ENCODE measurements at places on chromosomes 2 and 18.

GRCh38 chr2:234969306-234970098 is 17.7 kb downstream of the SH3BP4 start:
- no peak for DNase-seq

DNA sequence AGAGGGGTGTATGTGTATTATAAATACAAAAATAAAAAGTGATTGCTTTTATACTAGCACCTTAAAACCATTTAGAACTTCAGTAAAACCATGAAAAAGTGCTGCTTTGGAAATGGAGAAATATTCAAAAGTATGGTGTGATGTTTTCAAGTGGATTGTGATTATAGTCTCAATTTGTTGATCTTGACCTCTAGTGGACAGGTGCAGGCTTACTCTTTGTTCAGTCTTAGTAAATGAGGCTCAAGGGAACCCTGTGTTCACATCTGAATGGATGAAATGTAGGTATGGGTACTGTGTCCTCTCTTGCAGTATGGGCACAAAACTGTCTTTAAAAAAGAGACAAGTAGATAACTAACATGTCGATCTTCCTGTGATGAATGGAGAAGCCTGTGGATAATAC is 145.8 kb downstream of the MCFD2 start:
- no peak for DNase-seq

- no peak for DNase-seq
Measured at GRCh38 chr2:236180831-236181453, 12.8 kb upstream of the GBX2 start.

DNA sequence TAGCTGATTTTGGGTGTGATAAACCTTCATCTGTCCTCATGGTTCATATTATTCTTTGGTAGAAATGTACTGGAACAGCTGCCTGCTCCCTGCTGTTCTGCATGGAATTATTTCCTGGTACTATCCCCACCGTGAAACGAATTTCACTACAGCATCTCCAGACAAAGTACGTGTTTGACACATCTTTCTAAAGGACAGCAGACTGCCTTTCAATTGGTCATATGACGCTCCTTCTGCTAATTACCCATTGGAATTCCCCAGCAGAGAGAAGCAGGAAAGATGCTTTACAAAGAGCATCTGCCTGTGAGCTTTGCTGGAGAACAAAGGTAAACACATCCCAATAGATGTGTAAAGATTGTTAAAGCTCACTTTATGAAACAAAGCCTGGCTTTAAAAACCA is 4.4 kb upstream of the RFX8 start:
- DNase-seq = no peak

- DNase-seq = no peak
Measured at GRCh38 chr18:25533218-25533617, 181.3 kb upstream of the ZNF521 start.

DNA sequence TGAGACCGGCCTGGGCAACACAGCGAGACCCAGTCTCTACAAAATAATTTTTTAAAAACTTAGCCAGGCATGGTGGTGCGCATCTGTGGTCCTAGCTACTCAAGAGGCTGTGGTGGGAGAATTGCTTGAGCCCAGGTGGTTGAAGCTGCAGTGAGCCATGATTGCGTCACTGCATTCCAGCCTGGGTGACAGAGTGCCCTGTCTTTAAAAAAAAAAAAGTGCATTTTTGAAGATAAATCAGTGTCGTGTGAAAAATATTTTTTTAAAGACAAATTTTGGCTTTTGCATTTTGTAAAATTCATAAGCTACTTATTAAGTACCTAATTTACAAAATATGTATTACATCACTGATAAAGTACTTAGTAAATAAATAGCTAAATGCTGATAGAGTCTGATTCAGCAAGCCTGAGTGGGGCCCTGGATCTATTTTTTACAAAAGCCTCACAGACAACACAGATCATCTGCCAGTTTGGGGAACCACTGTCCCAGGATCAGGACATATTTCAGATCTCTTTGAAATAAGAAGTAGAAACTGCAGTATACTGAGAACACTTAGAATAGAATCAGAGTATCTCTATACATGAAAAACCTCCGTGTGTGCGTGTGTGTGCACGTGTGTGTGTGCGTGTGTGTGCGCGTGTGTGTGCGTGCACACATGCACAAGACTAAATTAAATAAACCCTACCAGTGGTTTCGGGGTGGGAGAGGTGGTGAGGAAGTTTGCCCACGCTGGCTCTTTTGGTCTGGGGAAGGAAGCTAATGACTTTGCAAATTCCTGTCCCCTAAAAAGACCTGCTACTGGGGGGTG is 61.6 kb downstream of the AAK1 start:
- no peak for DNase-seq

- DNase-seq = no peak
Measured at GRCh38 chr2:157769856-157770255, 106.3 kb downstream of the ACVR1 start.

DNA sequence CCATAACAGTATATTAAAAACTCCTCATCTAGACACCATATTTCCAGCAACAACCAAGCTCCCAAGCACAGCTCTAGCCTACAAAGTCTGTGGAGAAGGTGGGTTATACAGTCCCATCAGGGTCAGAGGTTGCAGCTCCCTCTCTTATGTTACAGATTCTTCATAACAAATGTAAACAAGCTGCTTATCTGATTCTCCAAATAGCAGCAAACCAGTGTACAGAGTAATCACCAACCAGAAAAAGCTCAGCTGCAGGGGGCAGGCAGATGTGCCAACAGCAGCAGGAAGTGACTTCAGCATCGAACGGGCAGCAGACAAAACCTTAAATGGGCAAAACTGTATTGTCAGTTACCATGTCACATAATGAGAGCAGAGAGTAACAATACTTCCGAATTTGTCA is 52.9 kb upstream of the NABP1 start:
- peak; percentile 27 for DNase-seq

DNA sequence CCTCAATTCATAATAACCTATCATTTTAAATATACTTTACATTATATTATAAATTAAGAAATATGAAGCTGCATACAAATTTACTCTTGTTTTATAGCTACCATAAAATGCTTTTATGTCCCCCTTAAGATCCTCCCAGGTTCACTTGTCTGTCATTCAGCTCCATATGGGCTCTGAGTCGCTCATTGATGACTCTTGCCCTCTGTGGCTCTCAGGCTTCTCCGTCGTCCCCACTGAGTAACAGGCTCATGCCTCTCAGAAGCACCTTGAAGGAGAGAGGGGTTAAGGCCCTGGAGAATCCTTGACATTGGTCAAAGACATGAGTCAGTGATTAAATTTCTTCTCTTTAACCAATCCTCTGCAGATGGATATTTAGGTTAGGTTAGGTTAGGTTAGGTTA is 6.2 kb upstream of the MCM6 start:
- no peak for DNase-seq

- no peak for DNase-seq
Measured at GRCh38 chr2:65957454-65957853, 477.5 kb upstream of the MEIS1 start.

DNA sequence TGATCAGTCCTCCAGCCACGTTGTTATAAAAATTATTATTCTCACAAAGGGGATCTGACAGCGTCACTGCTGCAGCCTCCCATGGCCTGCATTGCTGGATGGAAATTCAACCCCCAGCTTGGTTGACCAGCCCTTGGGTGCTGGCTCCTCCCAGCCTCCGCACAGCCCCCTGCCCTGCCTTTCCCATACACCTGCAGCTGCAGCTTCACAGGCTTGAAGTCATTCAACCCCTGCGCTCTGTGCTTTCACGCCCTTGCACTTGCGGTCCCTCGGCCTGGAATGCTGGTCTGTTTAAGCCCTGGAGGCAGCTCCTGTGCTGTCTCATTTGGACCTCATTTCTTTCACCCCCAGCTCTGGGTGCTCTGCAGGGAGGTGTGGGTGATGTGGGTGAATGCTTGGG is 860 bp upstream of the CD8A start:
- DNase-seq = no peak

- DNase-seq = no peak
Measured at GRCh38 chr2:135607561-135607960, 76.3 kb downstream of the R3HDM1 start.

DNA sequence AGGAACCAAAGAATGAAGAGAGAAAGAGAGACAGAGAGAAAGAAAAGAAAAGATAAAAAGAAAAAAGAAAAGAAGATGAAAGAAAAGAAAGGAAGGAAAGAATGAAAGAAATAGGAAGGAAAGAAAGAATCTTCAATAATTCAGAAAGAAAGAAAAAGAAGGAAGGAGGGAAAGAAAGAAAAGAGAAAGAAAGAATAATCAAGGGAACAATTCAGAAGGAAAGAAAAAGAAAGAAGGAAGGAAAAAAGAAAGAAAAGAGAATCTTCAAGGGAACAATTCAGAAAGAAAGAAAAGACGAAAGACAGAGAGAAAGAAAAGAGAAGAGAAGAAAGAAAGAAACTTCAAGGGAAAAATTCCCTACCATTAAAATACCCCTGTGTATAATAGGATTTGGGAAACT is 5.6 kb upstream of the KCTD1 start:
- no peak for DNase-seq

- no peak for DNase-seq
Measured at GRCh38 chr2:217049956-217050355, 190.1 kb upstream of the TNP1 start.

Measured in CD4-positive, alpha-beta T cell (primary cell).